ENCODE measurements at places on chromosomes 1 and 21.

- no peak for DNase-seq
Measured at GRCh38 chr1:43144237-43144636, 27.9 kb downstream of the EBNA1BP2 start.

DNA sequence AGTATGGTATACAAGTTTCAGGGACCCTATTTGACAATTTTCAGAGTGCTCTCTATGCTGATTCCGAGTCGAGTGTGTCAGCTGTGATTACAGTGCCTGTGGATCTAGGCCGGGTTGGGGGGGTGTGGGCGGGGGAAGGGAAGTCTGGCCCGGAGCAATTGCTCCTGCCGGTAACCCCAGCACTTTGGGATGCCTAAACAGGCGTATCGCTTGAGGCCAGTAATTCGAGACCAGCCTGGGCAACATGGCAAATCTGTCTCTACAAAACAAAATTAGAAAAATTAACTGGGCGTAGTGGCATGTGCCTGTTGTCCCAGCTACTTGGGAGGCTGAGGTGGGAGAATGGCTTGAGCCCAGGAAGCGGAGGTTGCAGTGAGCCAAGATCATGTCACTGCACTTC is 1.6 kb upstream of the IL10RB start:
- no peak for DNase-seq

DNA sequence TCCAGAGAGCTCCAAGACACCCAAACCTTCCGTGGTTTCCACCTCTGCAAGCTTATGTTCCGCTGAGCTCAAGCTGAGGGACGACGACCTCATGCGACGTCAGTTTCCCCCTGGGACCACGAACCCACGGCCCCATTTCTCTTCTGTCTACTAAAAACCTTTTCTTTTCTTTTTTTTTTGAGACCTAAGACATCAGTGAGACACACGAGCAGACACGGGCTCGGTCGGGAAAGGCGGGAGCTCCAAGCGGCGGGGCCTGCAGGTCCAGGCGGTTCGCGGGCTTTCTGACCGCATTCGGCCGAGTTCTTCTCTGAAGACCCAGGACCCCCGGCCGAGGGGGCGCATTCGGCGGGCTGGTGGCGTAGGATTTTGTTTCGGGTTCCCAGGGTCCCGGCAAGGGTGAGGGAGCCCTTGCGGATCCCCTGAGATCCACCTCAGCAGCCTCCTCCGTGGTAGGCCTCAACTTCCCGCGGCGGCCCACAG is 402 bp downstream of the C21orf58 start:
- DNase-seq, result peak; percentile 11

GRCh38 chr1:172764378-172764777 is 105.5 kb downstream of the FASLG start:
- DNase-seq, result peak; percentile 66

DNA sequence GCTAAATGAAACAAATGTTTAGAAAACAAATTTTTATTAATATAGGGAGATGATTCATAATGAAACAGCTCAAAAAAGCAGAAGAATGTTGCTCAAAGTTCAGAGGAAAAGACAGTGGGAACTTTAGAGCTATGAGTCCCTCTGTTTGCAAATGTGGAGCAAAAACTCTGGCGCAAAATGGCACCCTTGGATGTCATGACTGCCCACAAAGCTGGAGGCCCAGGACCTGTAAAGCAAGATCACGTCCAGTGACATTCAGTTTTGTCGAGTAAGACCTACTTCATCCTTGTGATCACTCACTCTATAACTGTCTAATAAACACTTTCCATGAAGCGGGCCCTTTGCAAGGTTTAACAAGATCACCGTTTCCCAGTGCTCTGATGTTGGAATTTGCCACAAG is 9.1 kb upstream of the EXO1 start:
- no peak for DNase-seq

DNA sequence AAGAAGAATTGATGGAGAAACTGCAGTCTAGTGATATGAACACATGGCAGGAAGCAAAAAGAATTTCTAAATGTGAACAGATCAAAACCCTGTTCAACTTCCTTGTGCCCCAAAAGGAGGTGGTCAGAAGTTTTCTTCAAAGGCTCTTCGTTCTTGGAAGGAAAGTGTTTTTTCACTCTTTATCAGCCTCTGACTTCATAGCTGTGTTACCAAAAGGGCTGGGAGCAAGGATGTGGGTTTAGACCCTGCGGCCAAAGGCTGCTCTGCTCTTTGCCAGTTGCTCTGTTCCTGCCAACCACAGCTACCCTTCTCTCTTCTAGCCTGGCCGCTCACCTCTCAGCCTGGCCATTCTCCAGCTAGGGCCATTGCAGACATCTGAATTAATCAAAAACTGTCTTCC is 53.8 kb downstream of the PTGER3 start:
- no peak for DNase-seq

Measured in CD8-positive, alpha-beta T cell (primary cell).